Activated CD4-positive, alpha-beta memory T cell treated with anti-CD3 and anti-CD28 coated beads, Interleukin-2, amount 10 ng/mL, durations not matched to agents 7 days and 5 days (primary cell): ENCODE measurements at places on chromosomes 13 and 19. TPM values are rescaled to one million over a fixed set of nuclear protein-coding genes. Genes with fewer than 3 reads are reported as not detected.

The PLK5 gene
- total RNA-seq, result not detected

The ZNF471 gene
- total RNA-seq, result 0.13 TPM

The ACP7 gene
- total RNA-seq, result not detected

The ZNF616 gene
- total RNA-seq, result 7.9 TPM

The LGALS14 gene
- total RNA-seq, result not detected

The PLIN5 gene
- not detected for total RNA-seq
